ENCODE measurements at places on chromosomes 5 and 9.

DNA sequence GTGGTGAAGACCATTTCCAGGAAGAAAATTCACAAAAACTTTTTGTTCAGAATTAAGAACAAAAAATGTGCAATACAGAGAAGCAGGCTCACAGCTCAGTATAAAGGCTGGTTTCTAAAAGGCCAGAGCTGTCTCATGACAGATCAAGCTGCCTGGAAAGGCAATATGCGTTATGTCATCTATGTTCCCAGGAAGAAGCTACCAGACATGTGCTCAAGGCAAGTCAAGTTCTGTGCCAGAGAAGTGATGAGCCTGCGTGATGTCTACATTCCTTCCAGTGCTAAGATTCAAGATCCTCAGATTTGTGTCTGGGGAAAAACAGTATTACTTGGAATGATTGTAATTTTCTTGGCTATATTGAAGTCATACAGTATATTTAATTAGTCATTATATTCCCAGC lies 104.3 kb downstream of the PDE4D start:
- peak; percentile 91 for DNase-seq

- peak; percentile 62 for DNase-seq
Observed at GRCh38 chr5:127697894-127698600, 5.1 kb upstream of the CCDC192 start.

DNA sequence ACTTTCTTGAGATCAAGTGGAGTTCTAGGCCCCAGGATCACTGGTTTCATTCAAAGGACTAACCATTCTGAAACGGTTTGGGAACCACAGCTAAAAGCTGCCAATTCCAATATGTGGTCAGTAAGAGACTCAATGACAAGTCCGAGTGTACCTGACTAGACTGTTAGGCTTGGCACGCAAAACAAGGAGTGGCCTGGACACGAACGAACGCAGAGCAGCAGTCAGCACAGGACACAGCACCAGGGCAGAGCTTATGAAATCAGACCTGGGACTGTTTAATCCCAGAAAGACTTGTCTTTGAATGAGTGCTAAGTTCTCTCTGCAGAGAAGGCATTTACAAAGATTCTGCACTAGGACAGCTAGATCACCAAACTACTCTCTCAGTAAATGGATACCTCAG lies 213.8 kb downstream of the GAPVD1 start:
- DNase-seq, result no peak

GRCh38 chr5:37112383-37112991 lies 136.7 kb downstream of the CPLANE1 start:
- peak; percentile 38 for DNase-seq

DNA sequence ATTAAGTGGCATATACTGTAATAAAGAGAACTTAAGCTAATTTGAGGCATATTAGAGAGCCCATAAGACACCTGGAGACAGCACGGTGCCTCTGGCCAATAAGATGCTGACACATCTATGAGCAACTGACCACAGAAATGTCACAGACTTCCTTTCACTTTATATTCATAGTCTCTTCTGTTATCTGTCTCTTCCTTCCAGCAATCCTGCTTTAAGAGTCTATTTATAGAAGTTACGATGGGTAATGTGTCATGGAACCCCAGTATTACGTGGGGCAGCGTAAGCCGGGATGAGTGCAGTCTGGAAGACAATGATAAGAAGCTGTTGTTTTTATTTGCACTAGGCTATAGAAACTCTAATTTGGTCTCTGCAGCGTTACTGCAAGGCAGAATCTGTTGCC lies 136.8 kb downstream of the CFAP90 start:
- no peak for DNase-seq

- no peak for DNase-seq
Observed at GRCh38 chr5:65910711-65911110, 15.7 kb upstream of the ERBIN start.

GRCh38 chr9:98369471-98369870 lies 114.0 kb upstream of the TBC1D2 start:
- DNase-seq, result no peak

GRCh38 chr5:39231705-39232525 lies 12.6 kb upstream of the FYB1 start:
- peak; percentile 38 for DNase-seq

- DNase-seq, result peak; percentile 69
Observed at GRCh38 chr5:57317341-57317740, 143.5 kb downstream of the GPBP1 start.
